Right ventricle myocardium superior (tissue), 1 donor: ENCODE measurements at places on chromosomes 11 and 22. TPM values are rescaled to one million over a fixed set of nuclear protein-coding genes. Genes with fewer than 3 reads are reported as not detected.
A peak's percentile ranks its signal among the peaks of the same experiment; 100 is the strongest.

Gene RTN4RL2
- total RNA-seq: 1.9 TPM

Gene SCUBE2
- total RNA-seq: 1.9 TPM

Gene ASRGL1
- 4.1 TPM for total RNA-seq

GRCh38 chr11:76799066-76799804 is 16.1 kb downstream of the TSKU start:
- DNase-seq: peak; percentile 94

DNA sequence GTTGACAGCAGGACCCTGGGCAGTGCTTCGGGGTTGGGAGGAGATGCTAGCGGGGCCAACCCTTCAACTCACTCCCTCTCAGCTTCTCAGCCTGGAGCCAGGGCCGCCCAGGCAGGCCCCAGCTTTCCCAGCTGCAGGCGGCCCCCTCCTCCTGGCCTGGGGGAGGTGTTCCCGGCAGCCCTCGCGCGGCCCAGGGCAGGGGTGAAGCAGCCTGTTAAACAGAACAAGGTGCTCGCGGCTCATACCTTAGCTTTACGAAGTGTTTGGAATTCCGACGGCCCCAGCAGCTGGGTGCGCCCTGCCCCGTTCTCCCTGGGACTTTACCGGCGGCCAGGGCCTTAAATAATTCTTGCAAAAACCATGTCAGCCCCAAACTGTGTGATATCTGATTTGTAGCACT is 17.2 kb downstream of the MRPL23 start:
- no peak for DNase-seq

DNA sequence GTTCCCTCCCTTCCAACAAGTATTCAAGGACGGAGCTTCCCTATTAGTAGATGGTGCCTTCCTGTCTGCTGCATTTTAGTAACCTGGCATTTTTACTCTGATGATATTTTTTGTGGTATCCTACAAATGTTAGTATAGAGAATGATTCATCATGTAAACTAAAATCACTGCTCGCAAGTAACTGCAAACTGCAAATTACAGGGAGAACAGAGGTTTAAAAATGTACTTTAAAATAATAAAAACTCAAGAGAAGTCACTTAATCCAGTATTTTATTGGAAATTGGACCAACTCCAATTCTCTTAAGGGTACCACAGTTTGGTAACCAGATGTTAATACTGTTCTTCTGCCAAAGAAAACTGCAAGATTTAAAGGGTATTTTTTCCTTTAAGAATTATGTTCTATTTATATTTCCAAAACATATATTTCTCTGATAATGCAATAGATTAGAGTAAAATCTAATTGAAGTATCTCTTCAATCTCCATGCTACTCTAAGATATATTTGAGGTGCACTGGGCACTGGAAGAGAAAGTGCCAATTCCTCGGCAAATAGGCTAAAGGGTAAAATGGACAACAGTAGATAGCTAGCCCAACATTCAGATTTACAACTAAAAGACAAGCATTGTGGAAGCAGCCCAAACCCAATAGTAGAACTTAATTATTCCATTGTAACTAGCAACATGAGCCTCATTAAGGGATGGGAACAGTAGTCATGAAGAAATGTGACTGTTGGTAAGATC is 298.0 kb downstream of the TTC28 start:
- no peak for DNase-seq

DNA sequence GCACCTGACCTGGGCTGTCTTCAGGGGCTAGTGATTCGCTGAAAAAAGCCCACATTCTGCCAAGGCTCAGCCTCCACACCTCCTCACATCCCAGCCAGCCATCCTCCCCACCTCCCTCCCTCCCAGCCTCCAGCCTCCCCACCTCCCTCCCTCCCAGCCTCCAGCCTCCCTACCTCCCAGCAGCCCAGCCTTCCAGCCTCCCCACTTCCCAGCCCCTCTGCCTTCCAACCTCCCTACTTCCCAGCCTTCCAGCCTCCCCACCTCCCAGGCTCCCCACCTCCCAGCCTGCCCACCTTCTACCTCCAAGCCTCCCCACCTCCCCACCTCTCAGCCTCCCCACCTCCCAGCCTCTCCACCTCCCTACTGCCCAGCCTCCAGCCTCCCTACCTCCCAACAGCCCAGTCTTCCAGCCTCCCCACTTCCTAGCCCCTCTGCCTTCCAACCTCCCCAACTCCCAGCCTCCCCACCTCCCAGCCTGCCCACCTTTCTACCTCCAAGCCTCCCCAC is 33.7 kb upstream of the TH start:
- DNase-seq: peak; percentile 10
